Keratinocyte (primary cell): ENCODE measurements at places on chromosomes 2 and 18. TPM values are rescaled to one million over a fixed set of nuclear protein-coding genes. Genes with fewer than 3 reads are reported as not detected.

Gene SPATA3
- polyA plus RNA-seq, result not detected in 3 replicates

Gene MDH1B
- 0.56 to 1.0 TPM (median 0.91 TPM) in 3 replicates for polyA plus RNA-seq

Gene ZBTB7C
- 0.15 to 0.77 TPM (median 0.58 TPM) in 3 replicates for polyA plus RNA-seq

Gene GATA6
- polyA plus RNA-seq, result 0.28 to 0.37 TPM (median 0.33 TPM) in 3 replicates

Gene CHRND
- not detected in 3 replicates for polyA plus RNA-seq

Gene TUBA3E
- not detected in 3 replicates for polyA plus RNA-seq

Gene CARF
- 3.1 to 6.5 TPM (median 5.2 TPM) in 3 replicates for polyA plus RNA-seq

Gene IL1R2
- 24.6 to 57.3 TPM (median 47.7 TPM) in 3 replicates for polyA plus RNA-seq

Gene UPP2
- polyA plus RNA-seq, result not detected in 3 replicates

GRCh38 chr18:6489977-6490376 is 75.3 kb upstream of the L3MBTL4 start:
- no peak overlapping the region for H3K27ac ChIP-seq
- H3K4me1 ChIP-seq, result no peaks in the 10 kb centered on the region
- DNase-seq, result no peak
- H3K27me3 ChIP-seq, result peaks cover under 1% of the 10 kb centered on the region

GRCh38 chr2:82998781-82999180 is 1460.3 kb downstream of the SUCLG1 start:
- H3K4me1 ChIP-seq, result peaks cover 11% of the 10 kb centered on the region

- no peaks in the 10 kb centered on the region for H3K27me3 ChIP-seq
- no peaks in the 10 kb centered on the region for H3K36me3 ChIP-seq
- no peak overlapping the region for H3K4me3 ChIP-seq
- H3K27ac ChIP-seq, result no peak overlapping the region
- DNase-seq, result no peak
- no peaks in the 10 kb centered on the region for H3K4me1 ChIP-seq
These were observed 152.5 kb downstream of the PLEKHA3 start for GRCh38 chr2:178632729-178633128.

GRCh38 chr18:35689728-35690127 is 108.2 kb downstream of the GALNT1 start:
- peaks cover 5% of the 10 kb centered on the region for H3K4me1 ChIP-seq
- no peak overlapping the region for H3K27ac ChIP-seq
- DNase-seq, result no peak
- H3K27me3 ChIP-seq, result no peaks in the 10 kb centered on the region

DNA sequence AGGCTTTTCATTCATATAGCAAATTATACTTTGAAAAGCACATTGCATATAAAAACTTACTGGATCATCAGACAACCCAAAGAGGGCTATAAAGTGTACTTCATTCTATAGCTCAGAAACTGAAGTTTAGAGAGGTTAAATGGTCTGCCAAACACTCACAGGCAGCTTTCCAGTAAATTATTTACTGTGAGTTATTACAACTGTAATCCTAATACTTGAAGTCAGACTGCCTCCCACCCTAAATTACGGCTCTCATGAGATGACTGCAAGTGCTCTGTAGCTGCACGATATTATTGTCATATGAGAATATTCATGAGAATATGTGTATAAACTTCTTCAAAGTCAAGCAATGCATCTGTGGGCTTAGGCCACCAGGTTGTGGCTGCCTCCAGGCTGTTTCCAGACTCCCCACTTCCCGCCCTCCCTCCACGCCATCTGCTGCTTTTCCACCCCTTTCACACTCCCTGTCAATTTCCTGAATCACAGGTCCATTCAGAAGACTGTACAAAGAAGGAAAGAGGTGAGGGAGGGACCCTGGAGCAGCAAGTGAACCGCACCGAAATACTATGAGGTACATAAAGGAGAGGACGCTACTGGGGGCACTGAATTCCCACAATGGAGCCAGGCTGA is 111.1 kb upstream of the SPOPL start:
- no peak overlapping the region for H3K27ac ChIP-seq
- H3K27me3 ChIP-seq, result no peaks in the 10 kb centered on the region
- no peak for DNase-seq
- no peaks in the 10 kb centered on the region for H3K36me3 ChIP-seq

DNA sequence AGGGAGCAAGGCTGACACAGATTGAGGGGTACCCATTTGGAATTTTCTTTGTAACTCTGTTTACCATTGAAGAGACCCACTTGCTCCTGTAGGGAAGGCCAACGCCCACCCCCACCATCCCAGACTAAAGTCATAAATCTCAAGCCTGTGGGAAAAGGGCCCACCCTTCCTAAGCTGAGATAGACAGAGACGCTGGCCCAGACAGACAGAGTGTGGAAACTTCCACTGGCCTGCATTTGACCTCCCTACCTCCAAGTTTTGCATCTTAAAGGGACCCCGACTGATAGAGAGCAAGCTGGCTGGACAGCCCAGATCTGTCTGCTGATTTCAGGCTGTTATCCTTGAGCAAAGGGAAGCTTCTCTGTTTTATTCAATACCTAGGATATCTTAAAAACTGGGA is 48.2 kb upstream of the SLC14A2 start:
- H3K4me1 ChIP-seq, result peaks cover 21% of the 10 kb centered on the region
- DNase-seq, result no peak
- H3K36me3 ChIP-seq, result no peaks in the 10 kb centered on the region
- H3K4me3 ChIP-seq, result no peak overlapping the region

- H3K4me1 ChIP-seq, result peaks cover 18% of the 10 kb centered on the region
- H3K36me3 ChIP-seq, result no peaks in the 10 kb centered on the region
- no peak overlapping the region for H3K27ac ChIP-seq
- DNase-seq, result no peak
These were observed 60.0 kb downstream of the CABLES1 start for GRCh38 chr18:23194997-23195957.

DNA sequence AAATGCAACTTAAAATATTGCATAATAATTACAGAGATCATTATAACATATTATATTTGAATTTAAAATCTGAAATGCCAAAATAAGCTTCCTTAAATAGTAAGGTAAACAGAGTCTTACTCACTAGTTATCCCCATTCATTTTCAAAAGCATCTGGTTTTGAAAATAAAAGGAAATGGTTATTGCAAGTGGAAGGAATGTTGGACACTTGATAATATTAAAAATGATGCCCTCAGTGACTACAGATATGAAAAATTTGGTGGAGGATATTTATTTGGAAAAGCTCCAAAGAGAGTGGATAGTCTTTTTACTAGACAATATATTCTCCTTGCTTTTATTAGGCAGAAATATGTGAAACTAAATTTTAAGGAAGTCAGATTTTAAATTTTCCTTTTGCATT is 39.7 kb downstream of the CDH19 start:
- H3K27ac ChIP-seq, result no peak overlapping the region
- DNase-seq, result no peak
- no peak overlapping the region for H3K4me3 ChIP-seq
- H3K36me3 ChIP-seq, result no peaks in the 10 kb centered on the region

GRCh38 chr2:9769171-9770005 is 73.9 kb upstream of the TAF1B start:
- no peak overlapping the region for H3K4me3 ChIP-seq
- H3K4me1 ChIP-seq, result peaks cover 20% of the 10 kb centered on the region
- H3K27ac ChIP-seq, result no peak overlapping the region
- H3K36me3 ChIP-seq, result no peaks in the 10 kb centered on the region

GRCh38 chr2:150166313-150167051 is 321.0 kb downstream of the RND3 start:
- H3K27ac ChIP-seq, result peak overlapping the region; percentile 58
- H3K4me1 ChIP-seq, result peaks cover 23% of the 10 kb centered on the region
- H3K27me3 ChIP-seq, result no peaks in the 10 kb centered on the region
- H3K4me3 ChIP-seq, result no peak overlapping the region

DNA sequence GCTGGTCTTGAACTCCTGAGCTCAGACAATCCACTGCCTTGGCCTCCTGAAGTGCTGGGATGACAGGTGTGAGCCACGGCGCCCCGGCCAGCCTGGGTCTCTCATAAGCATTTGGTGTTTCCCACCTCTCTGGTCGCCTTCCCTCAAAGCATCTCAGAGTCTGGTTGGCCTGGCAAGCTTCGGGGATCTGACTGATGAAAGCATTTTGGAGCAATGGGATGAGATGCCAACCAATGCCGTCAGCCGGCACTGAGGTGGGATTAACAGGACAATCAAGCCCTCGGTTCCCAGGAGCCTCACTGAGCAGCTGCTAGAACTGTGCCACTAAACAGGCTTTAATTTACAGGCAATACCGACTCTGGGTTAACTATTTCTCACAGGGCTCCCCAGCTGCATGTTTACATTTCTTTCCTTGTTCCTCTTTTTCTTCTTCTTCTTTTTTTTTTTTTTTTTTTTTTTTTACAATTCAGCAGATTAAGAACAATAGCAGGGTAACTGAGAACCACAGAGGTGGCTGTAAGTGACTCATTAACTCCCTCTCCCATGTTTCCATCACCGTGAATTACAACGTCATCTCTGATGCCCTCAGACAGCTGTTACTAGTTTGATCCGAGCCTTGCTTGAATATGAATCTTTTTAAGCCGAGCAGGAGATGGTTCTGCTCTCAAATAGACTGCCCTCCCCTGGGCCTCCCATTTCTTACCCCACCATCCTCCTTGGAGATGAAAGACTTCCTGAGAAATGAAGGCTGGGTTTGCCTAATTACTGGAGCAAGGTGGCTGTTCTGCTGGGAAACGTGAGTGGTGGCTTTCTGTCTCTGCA is 37.9 kb downstream of the ODC1 start:
- no peaks in the 10 kb centered on the region for H3K27me3 ChIP-seq
- DNase-seq, result no peak
- H3K4me1 ChIP-seq, result peaks cover 70% of the 10 kb centered on the region
- no peak overlapping the region for H3K4me3 ChIP-seq

DNA sequence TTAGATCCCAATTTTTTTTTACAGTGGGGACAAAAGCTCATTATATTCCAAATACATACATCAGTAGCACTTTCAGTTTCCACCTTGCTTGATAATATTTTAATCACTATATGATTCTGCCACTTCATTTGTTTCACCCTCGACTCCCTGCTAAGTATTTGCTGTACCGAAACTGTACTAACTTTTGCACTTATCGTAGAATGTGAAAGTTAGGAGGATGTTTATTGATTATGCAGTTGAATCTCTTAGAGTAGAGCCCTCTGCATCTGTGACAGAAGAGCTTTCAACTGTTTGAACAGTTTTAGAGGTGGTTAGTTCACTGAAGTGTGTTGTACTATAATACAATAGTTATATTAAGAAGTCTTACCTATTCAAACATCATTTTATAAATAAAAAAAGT is 20.8 kb downstream of the NCOA1 start:
- peaks cover 4% of the 10 kb centered on the region for H3K4me1 ChIP-seq
- H3K4me3 ChIP-seq, result no peak overlapping the region
- no peak overlapping the region for H3K27ac ChIP-seq

DNA sequence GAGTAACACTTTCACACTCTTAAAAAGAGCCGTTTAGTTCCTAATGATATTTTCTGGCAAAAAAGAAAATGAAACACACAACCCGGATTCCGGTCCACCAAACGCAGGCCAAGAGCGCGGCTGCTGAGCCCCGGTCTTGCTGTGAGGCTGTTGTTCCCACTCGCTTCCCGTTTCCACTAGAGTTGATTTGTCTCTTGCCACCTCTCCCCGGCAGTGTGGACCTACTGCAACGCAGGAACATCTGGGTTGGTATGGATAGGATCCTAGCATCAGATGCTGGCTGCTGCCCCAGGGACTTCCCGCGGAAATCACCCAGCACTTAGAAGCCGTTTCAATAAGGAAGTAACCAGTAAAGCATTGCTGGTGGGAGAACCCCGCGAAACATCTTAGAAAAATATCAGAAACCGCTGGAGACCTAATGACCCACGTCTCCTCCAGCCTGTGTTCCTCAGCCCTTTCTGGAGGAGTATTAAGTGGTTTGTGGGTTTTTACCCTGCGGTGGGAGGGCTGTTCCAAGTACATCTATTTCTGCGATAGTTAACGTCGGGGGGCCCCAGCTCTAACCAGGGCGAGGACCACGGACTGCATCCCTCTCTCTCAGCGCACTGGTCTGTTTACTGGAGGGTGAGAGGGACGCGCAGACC is 939 bp downstream of the DOCK10 start:
- no peak for DNase-seq
- H3K27me3 ChIP-seq, result peaks cover 24% of the 10 kb centered on the region
- peak overlapping the region; percentile 70 for H3K4me3 ChIP-seq
- H3K4me1 ChIP-seq, result peaks cover 4% of the 10 kb centered on the region
- H3K27ac ChIP-seq, result no peak overlapping the region

DNA sequence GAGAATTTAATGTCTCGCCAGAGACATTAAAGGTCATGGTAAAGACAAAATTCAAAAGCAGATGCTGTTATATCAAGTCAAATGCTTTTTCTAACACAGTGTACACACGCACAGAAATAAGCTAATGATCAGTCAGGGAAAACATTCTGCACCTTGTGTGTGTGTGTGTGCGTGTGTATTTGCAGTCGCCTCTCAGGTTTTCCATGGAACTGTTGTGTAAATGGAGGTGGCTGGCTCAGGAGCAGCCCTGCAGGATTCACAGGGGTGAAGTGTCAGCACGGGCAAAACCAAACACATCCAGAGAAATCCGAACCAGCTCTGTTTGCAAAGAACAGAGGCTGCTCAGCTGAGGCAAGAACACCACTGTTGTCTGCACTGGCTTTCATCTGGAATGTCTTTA is 76.2 kb upstream of the YWHAQ start:
- H3K36me3 ChIP-seq, result no peaks in the 10 kb centered on the region
- DNase-seq, result no peak
- no peaks in the 10 kb centered on the region for H3K27me3 ChIP-seq

GRCh38 chr18:49228187-49228586 is 232.3 kb downstream of the DYM start:
- no peak for DNase-seq
- H3K4me1 ChIP-seq, result peaks cover 20% of the 10 kb centered on the region
- H3K27ac ChIP-seq, result no peak overlapping the region

DNA sequence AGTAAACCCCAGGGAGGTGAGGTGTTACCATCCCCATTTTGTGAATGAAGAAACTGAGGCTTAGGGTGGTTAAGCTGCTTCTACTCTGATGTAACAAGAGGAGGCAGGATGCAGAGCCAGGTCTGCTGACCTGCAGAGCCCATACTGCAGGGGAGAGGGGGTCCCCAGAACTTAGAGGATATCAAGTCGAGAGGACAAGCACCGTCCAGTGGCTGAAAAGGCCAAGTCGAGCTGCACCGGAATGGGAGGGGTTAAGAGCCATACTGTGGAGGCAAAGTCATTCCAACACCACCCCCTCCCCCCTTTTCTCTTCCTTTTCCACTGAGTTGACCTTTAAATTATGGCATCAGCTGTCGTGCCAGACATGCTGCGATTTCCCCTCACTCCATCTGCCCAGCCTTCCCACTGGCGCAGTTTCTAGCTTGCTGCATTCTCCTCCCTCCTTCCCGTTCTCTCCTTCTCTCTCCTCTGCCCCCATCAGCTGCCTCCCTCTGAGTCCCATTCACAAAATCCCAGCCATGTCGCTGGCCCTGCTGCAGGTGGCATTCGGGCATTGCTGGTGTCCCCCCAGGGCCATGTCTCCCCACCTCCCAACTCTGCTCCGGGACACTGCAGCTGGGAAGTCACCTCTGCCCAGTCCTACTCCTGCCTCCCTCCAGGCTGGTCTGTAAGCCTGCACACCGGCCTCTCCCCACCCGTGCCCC is 346.9 kb downstream of the DYSF start:
- no peaks in the 10 kb centered on the region for H3K36me3 ChIP-seq
- H3K4me3 ChIP-seq, result no peak overlapping the region
- no peaks in the 10 kb centered on the region for H3K27me3 ChIP-seq
- no peak for DNase-seq
- H3K4me1 ChIP-seq, result peaks cover 9% of the 10 kb centered on the region
